ENCODE measurements at places on chromosomes 3 and 15.

DNA sequence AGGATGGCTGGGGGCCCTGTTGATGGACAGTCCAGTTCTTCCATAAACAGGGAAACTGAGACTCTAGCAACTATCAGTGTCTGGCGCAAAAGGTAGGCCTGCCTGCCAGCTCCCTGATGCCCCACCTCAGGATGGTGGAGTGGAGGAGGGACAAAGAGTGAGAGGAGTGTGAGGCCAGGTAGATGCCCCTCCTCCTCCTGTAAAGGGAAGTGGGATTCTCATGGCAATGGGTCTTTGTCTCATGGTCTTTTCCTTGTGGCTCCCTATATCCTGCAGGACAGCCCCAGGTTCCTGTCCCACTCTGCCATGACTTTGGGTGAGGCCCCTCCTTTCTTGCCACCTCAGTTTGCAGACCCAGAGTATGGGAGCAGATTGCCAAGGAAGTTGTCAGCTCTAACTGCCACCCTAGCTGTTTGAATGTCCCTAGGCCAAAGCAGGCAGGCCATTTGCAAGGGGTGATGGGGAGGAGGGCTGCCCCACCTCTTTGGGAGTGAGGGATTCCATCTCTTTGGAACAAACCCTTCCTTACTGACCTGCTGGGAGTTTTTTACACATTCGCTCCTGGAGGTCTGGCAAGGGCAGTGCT, 2.8 kb upstream of the DNAH1 start:
- no peak for DNase-seq

GRCh38 chr15:40293905-40294895, 11.3 kb upstream of the ANKRD63 start:
- no peak for DNase-seq

- DNase-seq, result no peak
These were observed 1.3 kb downstream of the AQP9 start for GRCh38 chr15:58139276-58139988.

DNA sequence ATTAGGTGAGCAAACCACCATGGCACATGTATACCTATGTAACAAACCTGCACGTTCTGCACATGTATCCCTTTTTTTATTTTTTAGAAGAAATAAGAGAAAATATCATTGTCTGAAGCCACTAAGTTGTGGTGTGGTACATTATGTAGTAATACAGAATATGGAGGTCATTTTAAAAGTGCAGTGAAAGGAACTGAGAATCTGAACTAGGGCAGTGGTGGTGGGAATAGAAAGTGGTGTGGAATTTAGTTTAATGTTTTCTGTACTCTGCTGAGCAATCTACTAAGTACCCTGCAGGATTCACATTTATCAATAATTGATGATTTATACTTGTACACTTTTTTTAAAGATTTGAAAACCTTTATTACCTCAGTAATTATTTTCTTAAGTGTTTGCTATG, 283.5 kb downstream of the CHL1 start:
- DNase-seq, result no peak

- DNase-seq, result peak; percentile 46
These were observed 674 bp downstream of the SERP1 start for GRCh38 chr3:150545419-150546225.
